Tibial artery (tissue), 4 donors: ENCODE measurements at places on chromosomes 16 and 17.

DNA sequence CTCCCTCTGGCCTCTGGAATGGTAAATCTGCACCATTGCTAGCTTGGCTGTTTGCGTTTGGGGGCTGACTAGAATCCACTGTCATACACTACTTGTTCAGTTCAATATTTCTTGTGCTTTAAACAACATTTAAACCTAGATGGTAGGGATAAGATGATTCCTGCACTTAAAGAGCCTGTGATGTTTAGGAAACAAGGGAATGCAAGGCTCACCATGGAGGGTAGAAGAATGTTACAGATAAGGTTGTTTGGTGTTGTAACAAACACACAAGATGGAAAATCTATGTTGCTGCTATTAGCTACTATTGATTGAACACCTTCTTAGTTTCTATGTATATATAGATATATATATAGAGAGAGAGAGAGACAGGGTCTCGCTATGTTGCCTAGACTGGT, 31.4 kb downstream of the YPEL2 start:
- no peaks in the 10 kb centered on the region for H3K36me3 ChIP-seq
- no peaks in the 10 kb centered on the region for H3K27me3 ChIP-seq
- peak overlapping the region; percentile 89 for H3K27ac ChIP-seq
- peak overlapping the region; percentile 9 for H3K4me3 ChIP-seq

- H3K27me3 ChIP-seq = peaks cover 54% of the 10 kb centered on the region
- no peak for DNase-seq
- no peak overlapping the region for H3K27ac ChIP-seq
- no peaks in the 10 kb centered on the region for H3K36me3 ChIP-seq
Observed at GRCh38 chr16:68642436-68643101, 2.5 kb upstream of the CDH3 start.

DNA sequence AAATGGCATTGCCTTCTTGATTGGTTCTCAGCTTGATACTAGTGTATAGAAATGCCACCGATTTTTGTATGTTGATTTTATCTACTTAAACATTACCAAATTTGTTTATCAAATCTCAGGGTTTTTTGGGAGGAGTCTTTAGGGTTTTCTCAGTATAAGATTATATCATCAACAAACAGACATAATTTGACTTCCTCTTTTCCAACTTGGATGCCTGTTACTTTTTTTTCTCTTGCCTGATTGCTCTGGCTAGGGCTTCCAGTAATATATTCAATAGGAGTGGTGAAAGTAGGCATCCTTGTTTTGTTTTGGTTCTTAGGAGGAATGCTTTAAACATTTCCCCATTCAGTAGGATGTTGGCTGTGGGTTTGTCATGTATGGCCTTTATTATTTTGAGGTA, 29.1 kb downstream of the EFCAB13 start:
- H3K36me3 ChIP-seq = peaks cover 15% of the 10 kb centered on the region
- no peak overlapping the region for H3K27ac ChIP-seq
- H3K27me3 ChIP-seq = no peaks in the 10 kb centered on the region
- H3K4me1 ChIP-seq = no peaks in the 10 kb centered on the region

GRCh38 chr16:23434380-23434779, 18.6 kb downstream of the COG7 start:
- no peak overlapping the region for H3K4me3 ChIP-seq
- DNase-seq = no peak
- no peak overlapping the region for H3K27ac ChIP-seq
- H3K27me3 ChIP-seq = no peaks in the 10 kb centered on the region

GRCh38 chr17:82291582-82292250, 18.2 kb upstream of the CSNK1D start:
- H3K4me3 ChIP-seq = peak overlapping the region; percentile 84
- peaks cover 6% of the 10 kb centered on the region for H3K4me1 ChIP-seq
- no peaks in the 10 kb centered on the region for H3K36me3 ChIP-seq
- DNase-seq = no peak
- H3K27ac ChIP-seq = peak overlapping the region; percentile 97
- H3K27me3 ChIP-seq = no peaks in the 10 kb centered on the region
